ENCODE measurements at places on chromosomes 13 and 19. TPM values are rescaled to one million over a fixed set of nuclear protein-coding genes. Genes with fewer than 3 reads are reported as not detected.

ATXN8OS gene
- not detected for total RNA-seq

ZNF492 gene
- not detected for total RNA-seq

KIR2DL1 gene
- total RNA-seq, result not detected

GPALPP1 gene
- total RNA-seq, result 24.4 TPM

CPAMD8 gene
- not detected for total RNA-seq

ZNF296 gene
- not detected for total RNA-seq

Data from LHCN-M2 (cell line).